ENCODE measurements at places on chromosomes 11 and 22. TPM values are rescaled to one million over a fixed set of nuclear protein-coding genes. Genes with fewer than 3 reads are reported as not detected.

Gene HIRA
- 24.8 TPM for total RNA-seq

Gene RELT
- total RNA-seq, result 8.4 TPM

DNA sequence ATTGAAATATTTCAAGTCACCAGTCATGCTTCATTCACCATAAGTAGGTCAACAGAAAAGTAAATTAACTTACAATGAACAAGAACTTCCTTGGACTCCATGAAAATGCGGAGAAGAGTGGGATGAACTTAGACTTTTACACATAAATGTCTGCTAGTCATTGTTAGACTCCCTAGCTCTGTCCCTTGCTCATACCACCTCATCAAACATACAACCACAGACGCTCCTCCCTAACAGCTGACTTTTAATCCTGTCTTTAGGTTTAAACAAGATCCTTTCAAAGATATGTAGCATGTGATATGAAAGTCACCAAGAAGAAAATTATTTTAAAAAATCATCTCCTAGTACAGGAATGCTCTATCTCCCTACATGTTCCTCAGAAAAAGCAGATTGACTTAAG is 248.1 kb downstream of the DLG2 start:
- H3K36me3 ChIP-seq, result no peaks in the 10 kb centered on the region
- no peak for DNase-seq
- no peaks in the 10 kb centered on the region for H3K27me3 ChIP-seq
- H3K4me3 ChIP-seq, result no peak overlapping the region

DNA sequence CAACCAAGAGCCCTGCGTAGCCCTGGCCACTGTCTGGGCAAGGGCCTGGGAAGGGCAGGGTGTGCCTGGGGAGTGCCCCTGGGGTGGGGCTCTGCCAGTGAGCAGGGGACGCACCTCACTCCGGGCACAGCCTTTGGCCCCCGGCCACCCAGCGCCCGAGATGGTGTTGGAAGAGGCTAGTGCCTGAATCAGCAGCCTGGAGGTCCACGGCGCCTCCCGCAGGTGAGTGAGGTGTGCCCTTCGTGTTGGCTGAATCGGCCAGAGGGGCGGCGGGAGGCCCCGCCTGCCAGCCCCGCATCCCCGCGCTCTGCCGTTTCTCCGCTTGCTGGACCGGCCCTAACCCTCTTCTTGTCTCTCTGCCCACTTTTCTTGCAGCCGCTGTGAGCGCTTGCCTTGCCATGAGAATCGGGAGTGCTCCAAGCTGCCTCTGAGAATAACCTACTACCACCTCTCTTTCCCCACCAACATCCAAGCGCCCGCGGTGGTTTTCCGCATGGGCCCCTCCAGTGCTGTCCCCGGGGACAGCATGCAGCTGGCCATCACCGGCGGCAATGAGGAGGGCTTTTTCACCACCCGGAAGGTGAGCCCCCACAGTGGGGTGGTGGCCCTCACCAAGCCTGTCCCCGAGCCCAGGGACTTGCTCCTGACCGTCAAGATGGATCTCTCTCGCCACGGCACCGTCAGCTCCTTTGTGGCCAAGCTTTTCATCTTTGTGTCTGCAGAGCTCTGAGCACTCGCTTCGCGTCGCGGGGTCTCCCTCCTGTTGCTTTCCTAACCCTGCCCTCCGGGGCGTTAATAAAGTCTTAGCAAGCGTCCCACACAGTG is 60.1 kb downstream of the FBLN1 start:
- no peaks in the 10 kb centered on the region for H3K4me1 ChIP-seq
- DNase-seq, result no peak
- H3K27me3 ChIP-seq, result peaks cover 31% of the 10 kb centered on the region
- no peak overlapping the region for H3K27ac ChIP-seq
- no peak overlapping the region for H3K4me3 ChIP-seq
- H3K36me3 ChIP-seq, result peaks cover 76% of the 10 kb centered on the region

DNA sequence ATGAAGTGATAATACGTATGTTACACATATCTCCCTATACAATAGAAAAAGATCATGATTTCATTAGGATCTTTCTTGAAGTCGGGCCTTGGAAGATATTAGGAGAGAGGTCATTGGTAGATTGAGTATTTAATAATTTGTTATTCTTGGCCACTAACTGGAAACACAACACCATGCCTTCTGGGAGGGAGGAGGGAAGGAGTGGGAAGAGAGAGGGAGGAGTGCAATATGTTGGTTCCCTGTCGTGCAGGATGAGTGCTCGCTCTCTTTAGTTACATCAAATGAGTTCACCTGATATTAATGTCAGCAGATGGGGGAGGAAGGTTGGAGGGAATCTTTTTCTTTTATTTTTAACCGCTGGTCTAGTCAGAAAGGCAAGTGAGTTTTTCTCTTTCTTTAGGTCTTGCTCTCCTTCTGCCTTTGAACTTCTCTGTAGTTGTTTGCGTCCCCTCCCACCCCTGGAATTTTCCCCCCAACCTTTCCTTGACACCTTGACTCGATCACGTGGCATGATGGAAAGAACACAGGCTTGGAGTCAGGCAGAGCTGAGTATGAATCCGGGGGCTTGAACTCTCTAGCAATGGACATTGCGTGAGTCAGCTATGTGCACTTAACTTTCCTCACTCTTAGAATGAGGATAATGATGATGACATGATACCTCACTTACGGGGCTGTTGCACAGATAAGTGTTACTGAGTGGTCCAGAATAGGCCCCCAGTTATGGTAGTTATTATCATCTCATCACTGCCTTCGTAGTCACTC is 6.2 kb downstream of the ADAMTS15 start:
- no peak overlapping the region for H3K27ac ChIP-seq
- H3K4me3 ChIP-seq, result no peak overlapping the region
- DNase-seq, result no peak
- peaks cover 26% of the 10 kb centered on the region for H3K27me3 ChIP-seq
- H3K4me1 ChIP-seq, result peaks cover 39% of the 10 kb centered on the region

All from HFFc6 (cell line).